CD4-positive, alpha-beta T cell (primary cell): ENCODE measurements at places on chromosomes 16 and 17. TPM values are rescaled to one million over a fixed set of nuclear protein-coding genes. Genes with fewer than 3 reads are reported as not detected.

DNA sequence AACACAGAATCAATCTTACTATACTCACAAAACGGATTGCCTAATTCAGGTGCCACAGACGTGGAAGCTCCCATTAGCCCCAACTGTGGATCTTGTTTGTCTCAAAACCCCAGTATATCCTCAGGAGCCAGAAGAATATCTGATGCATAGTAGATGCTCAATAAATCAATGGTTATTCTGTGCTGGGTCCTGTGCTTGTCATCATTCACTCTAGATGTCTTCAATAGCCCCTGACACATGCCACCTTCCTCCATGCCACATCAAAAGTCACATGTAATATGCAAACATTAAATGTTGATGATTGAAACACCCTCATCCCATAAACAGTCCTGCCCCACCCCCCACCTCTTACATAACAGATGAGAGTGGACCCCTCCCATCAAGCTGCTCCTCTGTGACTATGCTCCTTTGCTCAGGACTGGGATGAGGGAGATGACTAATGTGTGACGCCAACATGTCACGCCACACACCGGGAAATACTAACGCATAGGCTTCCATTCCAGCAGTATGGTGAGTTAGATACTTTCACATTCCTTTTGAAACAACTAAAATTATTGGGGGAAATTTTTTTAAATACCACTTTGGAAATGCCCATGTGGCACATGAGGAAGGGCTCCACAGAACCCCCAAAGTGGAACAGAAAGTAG is 267.6 kb upstream of the SDK2 start:
- H3K4me1 ChIP-seq: no peaks in the 10 kb centered on the region
- H3K27me3 ChIP-seq: peaks cover 13% of the 10 kb centered on the region
- H3K36me3 ChIP-seq: no peaks in the 10 kb centered on the region
- no peak overlapping the region for H3K27ac ChIP-seq
- no peak overlapping the region for H3K4me3 ChIP-seq

DNA sequence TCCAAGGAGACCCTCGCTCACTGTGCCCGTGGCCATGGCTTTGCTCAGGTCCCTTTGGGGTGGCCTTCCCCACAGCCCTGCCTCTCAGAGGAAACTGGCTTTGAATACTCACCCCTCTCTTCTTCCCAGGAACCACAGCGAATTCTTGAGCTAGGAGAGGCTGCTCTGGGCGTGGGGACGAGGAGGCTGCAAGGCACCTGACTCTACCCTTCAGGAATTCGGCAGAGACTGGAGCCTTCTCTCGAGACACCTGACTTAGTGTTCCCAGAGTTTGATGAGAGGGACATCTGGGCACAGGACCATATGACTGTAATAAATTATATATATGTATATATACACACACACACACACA is 6.2 kb downstream of the LLGL2 start:
- no peak overlapping the region for H3K4me3 ChIP-seq
- H3K27ac ChIP-seq: no peak overlapping the region
- no peak for DNase-seq
- H3K4me1 ChIP-seq: peaks cover 32% of the 10 kb centered on the region
- no peaks in the 10 kb centered on the region for H3K27me3 ChIP-seq

GRCh38 chr16:30925995-30926811 is 2.8 kb downstream of the FBXL19 start:
- H3K36me3 ChIP-seq: peaks cover 5% of the 10 kb centered on the region
- H3K27me3 ChIP-seq: no peaks in the 10 kb centered on the region

DNA sequence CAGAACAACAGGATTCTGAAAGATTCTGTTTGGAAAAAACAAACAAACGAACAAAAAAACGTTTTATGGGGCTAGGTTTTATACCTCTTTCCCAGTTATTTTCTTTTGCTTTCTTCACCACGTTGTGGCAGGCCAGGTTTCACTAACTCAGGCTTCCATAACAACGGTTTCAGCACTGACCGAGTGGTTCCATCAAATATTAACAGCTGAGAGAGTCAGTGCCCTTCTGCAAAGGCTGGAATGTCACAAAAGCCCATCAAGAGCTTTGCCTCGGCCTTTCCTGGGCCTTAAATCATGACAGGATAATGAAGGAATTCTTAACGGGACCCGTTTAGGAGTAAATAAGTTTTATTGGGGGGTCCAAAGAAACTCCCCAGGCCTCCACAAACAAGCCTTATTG is 34.2 kb downstream of the MPHOSPH6 start:
- no peaks in the 10 kb centered on the region for H3K27me3 ChIP-seq
- H3K4me1 ChIP-seq: peaks cover 14% of the 10 kb centered on the region
- H3K4me3 ChIP-seq: no peak overlapping the region
- no peaks in the 10 kb centered on the region for H3K36me3 ChIP-seq
- H3K27ac ChIP-seq: no peak overlapping the region

DNA sequence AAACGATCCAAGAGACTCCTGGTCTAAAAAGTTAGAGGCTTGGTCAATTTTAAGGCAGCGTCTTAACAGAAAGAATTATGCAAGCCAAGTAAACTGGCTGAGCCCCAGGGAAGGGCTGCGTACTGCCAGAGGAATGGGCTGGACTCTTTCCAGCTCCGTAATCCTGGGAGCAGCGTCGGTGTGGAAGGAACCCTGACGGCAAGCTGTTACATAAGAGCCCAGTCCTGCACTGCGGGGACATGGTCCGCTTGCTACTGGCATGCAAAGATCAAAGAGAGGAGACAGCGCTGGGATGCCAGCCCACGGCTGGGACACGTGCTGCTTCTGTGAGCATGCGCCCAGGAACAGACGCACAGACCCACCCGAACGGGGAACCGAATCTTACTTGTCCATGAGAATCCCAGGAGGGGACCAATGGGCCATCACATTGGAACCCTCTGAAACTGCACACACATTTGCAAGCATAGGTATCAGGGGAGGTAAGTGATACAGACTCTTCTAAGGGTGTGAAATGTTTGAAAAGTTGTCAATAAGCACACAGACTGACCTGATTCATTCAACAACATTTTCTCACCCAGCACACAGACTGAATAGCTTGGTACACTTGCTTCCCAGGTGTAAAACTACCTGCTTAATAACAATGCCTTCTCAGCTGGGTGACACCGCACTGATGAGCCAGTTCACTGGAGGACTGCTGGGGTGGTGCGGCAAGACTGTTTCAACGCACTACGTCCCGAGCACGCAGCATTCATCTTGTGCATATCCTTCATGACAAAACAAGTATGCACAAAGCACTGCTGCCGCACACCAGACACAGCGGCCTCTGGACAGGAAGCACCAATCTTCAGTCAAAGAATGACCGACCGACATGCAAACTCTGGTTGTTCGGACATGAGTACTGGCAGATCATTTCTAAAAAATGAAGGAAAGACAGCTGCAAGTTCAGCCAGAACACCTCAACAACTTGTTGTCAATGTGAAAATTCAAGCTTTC is 94.9 kb downstream of the ANKRD11 start:
- no peak overlapping the region for H3K27ac ChIP-seq
- no peak for DNase-seq
- H3K36me3 ChIP-seq: peaks cover 26% of the 10 kb centered on the region

DNA sequence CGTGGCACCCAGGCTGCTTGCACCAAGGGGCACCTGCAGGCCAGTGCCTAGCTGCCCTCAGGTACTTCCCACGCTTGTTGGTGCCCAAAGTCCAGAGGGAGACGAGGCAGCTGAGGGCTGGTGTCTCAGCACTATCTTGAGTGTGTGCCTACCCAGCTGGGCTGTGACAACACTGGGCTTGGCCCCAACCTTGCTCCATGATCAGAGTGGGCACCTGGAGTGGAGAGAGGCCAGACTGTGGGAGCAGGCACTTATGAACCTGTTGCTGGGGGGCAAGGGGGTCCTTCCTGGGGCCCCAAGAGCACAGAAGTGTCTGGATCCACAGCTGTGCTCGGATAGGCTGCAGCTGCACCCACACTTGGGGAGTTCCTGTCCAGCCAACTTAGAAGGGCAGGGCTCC is 314.7 kb downstream of the KCNJ2 start:
- no peaks in the 10 kb centered on the region for H3K4me1 ChIP-seq
- DNase-seq: no peak
- H3K36me3 ChIP-seq: no peaks in the 10 kb centered on the region

DNA sequence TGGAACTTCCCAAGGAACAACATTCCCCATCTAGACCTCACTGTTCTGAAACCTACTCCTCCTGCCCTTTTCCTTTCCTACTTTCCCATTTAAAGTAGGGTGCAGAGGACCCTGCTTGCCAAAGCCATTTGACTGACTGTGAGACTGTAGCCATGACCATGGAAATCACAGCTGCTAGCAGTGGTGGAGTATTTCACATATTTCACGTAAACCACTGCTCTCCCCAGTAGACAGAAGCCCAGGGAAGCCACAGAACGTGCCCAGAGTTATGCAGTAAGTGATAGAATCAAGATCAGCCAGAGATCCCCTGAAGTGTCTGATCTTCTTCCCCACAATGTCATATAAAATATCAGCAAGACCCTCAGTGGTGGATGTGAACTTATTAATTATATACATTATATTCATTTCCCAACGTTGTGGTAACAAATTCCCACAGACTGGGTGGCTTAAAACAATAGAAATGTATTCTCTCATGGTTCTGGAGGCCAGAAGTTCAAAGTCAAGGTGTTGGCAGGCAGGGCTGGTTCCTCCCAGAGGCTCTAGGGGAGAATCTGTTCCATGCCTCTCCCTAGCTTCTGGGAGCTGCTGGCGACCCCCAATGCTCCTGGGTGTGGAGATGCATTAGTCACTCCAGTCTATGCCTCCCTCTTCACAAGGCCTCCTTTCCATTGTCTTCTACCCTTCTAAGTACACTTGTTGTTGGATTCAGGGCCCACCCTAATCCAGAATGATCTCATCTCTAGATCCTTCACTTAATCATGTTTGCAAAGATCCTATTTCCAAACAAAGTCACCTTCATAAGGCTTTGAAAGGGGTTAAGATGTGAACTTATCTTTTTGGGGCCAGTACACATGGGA is 20.7 kb upstream of the PRM1 start:
- no peaks in the 10 kb centered on the region for H3K27me3 ChIP-seq
- peaks cover 22% of the 10 kb centered on the region for H3K4me1 ChIP-seq
- no peak overlapping the region for H3K27ac ChIP-seq
- H3K36me3 ChIP-seq: no peaks in the 10 kb centered on the region

DNA sequence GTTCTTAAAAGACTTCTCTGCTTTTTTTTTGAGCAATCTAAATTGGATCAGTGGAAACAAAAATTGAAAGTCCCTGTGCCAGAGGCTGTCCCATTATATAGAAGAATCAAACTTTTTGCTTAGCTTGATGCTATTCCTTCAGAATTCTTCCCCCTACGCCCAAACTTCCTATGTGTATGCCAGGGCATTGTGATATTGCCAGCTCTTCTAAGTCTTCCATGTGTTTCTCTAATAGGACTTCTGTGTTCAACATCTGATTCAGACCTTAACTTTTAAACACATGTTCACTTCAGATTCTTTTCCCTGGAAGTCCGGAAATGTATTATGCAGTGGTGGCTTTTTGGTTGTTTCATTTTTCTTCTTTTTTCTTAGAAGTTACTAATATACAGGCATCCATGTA is 18.7 kb downstream of the PTRH2 start:
- no peak overlapping the region for H3K4me3 ChIP-seq
- H3K4me1 ChIP-seq: no peaks in the 10 kb centered on the region
- no peak overlapping the region for H3K27ac ChIP-seq
- no peak for DNase-seq
- peaks cover 80% of the 10 kb centered on the region for H3K36me3 ChIP-seq

- no peak overlapping the region for H3K4me3 ChIP-seq
- H3K27me3 ChIP-seq: no peaks in the 10 kb centered on the region
- no peak overlapping the region for H3K27ac ChIP-seq
- H3K4me1 ChIP-seq: peaks cover under 1% of the 10 kb centered on the region
- H3K36me3 ChIP-seq: no peaks in the 10 kb centered on the region
These were observed 18.9 kb downstream of the KPNA2 start for GRCh38 chr17:68054296-68054900.

TP53 gene
- 25.8 TPM for total RNA-seq

DNAAF8 gene
- total RNA-seq: 0.25 TPM

CD68 gene
- total RNA-seq: 0.33 TPM

TNP2 gene
- total RNA-seq: not detected

FOXN1 gene
- total RNA-seq: not detected

TMEM114 gene
- not detected for total RNA-seq
